ENCODE measurements at places on chromosomes 11 and 22. TPM values are rescaled to one million over a fixed set of nuclear protein-coding genes. Genes with fewer than 3 reads are reported as not detected.

The SCGB1D2 gene
- total RNA-seq, result not detected

The RNF26 gene
- total RNA-seq, result 33.2 TPM

The RASGRP2 gene
- total RNA-seq, result 33.5 TPM

The NF2 gene
- 53.3 TPM for total RNA-seq

The CASP5 gene
- not detected for total RNA-seq

The ACTN3 gene
- total RNA-seq, result 0.33 TPM

The MRGPRE gene
- total RNA-seq, result not detected

The LRRN4CL gene
- total RNA-seq, result 0.22 TPM

The LUZP2 gene
- not detected for total RNA-seq

The LGALS12 gene
- total RNA-seq, result not detected

The ACAD8 gene
- total RNA-seq, result 28.2 TPM

- DNase-seq, result no peak
Measured at GRCh38 chr22:46378426-46379065, 43.0 kb downstream of the TRMU start.

- no peak for DNase-seq
Measured at GRCh38 chr22:24962094-24962493, 9.6 kb downstream of the KIAA1671 start.

GRCh38 chr22:40511604-40512003, 124.9 kb downstream of the MRTFA start:
- DNase-seq, result no peak

- DNase-seq, result no peak
Measured at GRCh38 chr11:11808992-11809615, 32.7 kb upstream of the USP47 start.

- no peak for DNase-seq
Measured at GRCh38 chr11:6567371-6567745, 36.1 kb downstream of the RRP8 start.

GRCh38 chr22:26690654-26691376, 33.4 kb downstream of the MIAT start:
- no peak for DNase-seq

GRCh38 chr11:8863838-8864237, 47.2 kb upstream of the AKIP1 start:
- no peak for DNase-seq

- no peak for DNase-seq
Measured at GRCh38 chr22:20437613-20438426, at the start of gene SCARF2. TSS of gene SCARF2 (minus strand) at chr22:20437825. CDS start at chr22:20437754, 71 bp downstream.

- no peak for DNase-seq
Measured at GRCh38 chr11:73414977-73415651, 38.9 kb downstream of the RELT start.

DNA sequence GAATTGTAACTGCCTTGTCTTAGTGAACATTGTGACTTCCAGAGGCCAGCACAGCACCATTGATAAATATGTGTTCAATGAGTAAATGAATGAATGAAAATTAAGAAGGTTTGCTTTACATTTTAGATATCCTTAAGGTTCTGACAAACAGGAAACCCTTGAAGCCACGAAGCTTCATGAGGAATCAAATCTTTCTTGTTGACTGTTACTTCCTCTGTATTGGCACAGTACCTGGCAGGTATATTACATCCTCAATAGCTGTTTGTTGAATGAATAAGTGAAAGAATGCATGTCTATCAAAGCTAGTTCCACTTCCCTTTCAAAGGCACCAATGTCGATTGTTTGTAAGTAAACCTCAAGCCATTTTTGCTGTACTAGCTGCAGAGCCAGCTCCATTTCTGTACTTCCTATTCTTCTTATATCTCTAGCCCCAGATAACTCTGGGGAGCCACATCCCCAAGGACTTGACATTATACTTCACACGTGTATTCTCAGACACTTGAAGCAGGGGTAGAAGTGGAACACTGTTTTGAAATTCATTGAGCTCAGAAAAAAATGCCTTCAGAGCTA, 140.3 kb upstream of the RAG2 start:
- no peak for DNase-seq

DNA sequence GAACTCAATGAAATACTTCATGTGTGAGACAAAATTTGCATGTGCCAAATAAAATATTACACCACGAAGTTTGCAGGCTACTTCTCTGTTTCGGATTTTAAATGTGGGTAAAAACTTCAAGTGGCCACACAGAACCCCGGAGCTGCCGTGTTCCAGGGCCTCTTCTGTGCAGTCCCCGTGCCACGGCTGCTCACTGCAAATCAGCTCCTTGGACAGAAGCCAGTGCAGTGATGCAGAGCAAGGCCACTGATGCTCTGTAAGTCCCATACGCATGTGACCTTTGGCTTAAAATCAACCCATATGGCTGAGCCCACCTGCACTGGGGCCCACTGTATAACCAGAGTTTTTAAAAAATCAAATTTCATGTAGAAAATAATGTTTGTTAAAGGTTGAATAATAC, 1309.4 kb downstream of the TBC1D22A start:
- no peak for DNase-seq

DNA sequence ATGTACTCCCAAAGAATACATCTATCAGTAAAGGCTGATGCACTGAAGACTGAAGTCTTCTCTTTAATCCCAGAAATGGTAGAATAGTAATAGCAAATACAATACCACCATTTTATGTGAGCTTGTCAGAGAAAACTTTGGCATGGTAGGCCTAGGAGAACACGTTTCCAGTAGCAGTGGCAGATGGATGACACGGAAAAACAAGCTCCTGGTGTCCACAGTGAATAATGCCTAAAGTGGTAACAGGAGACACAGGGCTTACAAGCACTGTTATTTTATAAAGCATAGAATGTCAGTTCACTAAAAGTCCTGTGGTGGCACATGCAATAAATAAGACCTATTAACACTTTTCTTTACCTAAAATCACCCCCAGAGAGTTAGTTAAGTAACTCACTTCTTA, 277.6 kb downstream of the TTC28 start:
- no peak for DNase-seq

DNA sequence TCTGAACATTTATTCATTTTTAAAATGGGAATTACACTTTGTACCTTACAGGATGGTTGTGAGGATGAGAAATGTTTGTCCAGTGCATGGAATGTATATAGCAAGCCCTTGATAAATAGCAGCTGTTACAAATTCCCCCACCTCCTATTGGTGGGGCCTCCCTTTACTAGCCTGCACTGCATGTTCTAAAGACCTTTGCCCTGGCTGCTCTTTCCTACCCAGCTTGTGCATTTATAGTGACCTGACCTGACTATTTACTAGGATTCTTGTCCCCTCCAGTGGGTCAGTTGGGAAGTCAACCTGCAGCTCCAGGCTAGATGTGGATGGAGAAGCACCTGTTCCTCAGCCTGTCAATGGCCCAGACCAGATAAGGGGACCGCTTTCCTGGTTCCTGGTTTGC, 180.3 kb downstream of the HIPK3 start:
- DNase-seq, result no peak

GRCh38 chr11:60757231-60757800, 649 bp downstream of the MS4A15 start:
- no peak for DNase-seq

Measured in CD8-positive, alpha-beta memory T cell (primary cell).